ENCODE measurements at places on chromosomes 7 and 10.

DNA sequence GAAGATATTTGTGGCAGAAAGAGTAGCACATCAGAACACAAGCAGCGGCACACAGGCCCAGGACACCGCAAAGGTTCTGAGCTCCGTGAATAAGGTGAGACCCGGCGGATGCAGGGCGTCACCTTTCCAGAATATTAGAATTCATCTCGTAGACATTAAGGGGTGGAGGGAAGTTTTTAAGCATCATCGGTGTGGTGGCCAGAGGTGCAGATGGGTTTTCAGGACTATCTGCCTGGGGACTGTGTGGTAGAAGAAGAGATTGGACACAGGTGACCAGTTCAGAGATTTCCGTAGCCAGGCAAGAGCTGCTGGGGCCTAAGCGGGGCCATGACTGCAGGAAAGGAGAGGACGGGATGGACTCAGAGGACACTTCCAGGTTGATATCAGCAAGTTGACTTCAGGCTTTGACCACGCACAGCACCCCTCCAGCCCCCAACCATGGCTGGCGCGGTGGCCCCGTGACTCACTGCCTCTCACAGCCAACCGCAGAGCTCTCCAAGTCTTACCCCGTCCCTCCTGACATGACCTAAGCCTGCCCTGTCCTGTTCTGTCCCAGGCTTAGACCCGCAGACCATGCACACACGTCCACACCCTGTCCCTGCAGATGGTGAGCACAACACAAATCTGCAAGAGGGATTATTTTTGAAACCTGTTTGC is 97.2 kb downstream of the OAT start:
- DNase-seq, result no peak

DNA sequence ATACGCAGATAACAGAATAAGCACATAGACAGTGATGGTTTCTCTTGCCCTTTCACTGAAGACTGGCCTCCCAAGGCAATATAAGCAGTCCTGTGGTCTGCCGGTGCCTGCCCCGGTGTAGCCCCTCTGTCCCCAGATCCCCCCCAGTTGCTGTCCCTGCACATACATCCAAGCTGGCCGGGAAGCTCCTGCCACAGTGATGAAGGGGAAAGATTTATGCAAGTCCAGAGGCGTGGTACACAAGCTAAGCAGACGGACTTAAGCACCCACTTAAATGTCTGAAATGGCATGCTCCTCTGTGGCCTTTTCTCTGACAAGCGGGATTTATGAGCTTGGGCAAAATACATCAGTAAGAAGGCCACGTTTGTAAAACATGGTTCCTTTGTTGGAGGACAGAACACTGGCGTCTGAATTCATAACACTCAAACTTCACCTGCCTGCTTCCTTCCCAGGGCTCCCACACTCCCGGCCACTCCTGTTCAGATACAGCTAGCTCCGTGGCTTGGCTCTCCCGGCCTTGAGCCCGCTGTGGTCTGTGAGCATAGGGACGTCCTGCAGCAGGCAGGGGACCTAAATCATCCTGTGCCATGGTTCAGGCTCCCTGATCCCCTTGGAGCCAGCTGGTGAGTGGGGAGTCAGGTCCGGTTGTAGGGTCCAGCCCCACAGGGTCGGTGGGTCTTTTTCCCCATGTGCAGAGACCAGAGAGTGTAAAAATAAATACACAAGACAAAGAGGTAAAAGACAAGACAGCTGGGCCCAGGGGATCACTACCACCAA is 61.7 kb upstream of the PPP2R2D start:
- DNase-seq, result no peak

- no peak for DNase-seq
Observed at GRCh38 chr10:28316696-28317095, 13.8 kb upstream of the MPP7 start.

GRCh38 chr10:111410740-111411139 is 333.9 kb downstream of the ADRA2A start:
- no peak for DNase-seq

DNA sequence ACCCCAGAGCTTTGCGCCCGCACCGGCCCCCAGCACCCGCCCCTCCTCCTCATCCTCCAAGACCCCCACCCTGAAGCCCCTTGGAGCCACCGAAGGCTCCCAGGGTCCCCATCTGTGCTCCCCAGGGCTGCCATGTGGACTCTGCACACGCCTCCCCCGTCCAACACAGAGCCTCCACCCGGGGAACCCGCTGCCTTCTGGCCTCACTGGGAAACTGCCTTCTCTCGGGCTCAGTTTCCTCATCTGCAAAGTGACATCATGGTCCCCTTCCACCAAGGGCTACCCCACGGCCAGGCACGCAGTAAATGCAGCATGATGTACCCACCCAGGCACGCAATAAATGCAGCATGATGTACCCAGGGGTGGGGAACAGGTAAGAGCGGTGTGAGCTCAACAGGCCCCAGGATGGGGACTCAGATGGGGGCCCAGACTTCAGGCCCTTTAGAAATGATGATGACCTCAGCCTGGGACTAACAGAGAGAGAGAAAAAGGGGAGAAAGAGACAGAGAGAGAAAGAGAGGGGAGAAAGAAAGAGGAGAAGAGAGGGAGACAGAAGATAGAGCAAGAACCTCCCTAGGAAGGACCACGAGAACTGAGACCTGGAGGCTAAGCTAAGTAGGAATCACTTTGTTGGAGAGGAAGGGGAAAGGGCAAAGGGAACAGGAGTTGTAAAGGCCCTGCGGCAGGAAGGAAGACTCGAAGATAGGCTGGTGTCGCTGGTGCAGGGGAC is 2.5 kb upstream of the MICALL2 start:
- DNase-seq, result no peak

GRCh38 chr7:132965951-132966350 is 115.9 kb downstream of the CHCHD3 start:
- DNase-seq, result no peak

DNA sequence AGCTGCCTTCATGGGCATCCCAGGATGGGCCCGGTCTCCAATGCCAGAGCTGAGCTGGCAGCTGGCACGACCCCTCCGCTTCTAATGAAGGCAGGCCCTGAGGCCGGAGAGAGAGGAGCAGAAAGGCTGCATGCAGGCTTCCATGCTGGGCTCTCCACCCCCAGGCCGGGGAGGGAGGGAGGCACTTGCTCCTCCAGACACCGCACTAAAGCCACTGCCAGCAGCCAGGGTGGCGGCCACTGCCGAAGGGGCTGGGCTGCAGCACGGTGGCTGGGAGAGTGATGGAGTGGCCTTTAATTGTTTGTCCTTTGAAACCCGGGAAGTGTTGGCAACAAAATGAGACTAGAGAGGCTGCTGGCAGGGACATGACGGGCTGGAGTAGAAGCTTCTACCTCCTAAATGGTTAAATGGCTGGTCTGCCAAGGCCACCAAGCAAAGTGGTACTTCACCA is 236.5 kb downstream of the SKAP2 start:
- no peak for DNase-seq
